Trophoblast cell (in vitro differentiated cells and primary cell): ENCODE measurements at places on chromosomes 6 and 20.

DNA sequence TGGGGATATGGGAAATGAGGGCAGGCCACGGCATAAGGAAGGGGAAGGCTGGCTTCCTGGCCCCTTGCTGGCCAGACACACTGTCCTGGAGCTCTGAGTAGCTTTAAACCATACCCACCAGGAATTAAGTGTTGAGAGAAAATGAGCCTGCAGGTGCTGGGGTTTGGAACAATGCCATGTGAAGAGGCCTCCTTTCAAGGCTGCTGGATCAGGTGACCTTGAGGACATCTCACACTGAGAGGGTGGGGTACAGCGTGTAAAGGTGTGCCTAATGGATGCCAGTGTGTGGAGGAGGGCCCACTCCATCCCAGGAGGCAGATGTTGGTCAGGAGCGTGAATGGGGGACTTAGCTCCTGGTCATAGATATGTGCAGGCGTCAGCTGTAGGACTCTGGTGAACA is 74.8 kb upstream of the MLN start:
- DNase-seq = no peak

DNA sequence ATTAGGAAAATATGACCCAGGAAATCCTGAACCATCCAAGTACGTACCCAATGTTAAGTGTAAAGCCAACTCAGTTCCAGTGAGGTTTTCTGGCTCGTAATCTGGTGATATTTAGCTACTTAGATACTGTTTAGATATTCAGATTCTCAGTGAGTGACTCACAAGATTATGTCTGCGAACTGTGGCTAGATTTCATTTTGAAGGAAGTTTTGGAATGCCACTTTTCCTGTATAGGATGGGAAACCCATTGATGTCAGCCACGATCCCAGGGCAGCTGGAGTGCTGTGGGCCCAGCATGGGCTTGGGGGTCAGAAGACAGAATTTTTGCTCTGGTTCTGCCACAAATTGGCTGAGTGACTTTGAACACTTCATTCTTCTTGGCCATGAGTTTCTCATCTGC is 76.3 kb downstream of the TMEM170B start:
- DNase-seq = peak; percentile 99

DNA sequence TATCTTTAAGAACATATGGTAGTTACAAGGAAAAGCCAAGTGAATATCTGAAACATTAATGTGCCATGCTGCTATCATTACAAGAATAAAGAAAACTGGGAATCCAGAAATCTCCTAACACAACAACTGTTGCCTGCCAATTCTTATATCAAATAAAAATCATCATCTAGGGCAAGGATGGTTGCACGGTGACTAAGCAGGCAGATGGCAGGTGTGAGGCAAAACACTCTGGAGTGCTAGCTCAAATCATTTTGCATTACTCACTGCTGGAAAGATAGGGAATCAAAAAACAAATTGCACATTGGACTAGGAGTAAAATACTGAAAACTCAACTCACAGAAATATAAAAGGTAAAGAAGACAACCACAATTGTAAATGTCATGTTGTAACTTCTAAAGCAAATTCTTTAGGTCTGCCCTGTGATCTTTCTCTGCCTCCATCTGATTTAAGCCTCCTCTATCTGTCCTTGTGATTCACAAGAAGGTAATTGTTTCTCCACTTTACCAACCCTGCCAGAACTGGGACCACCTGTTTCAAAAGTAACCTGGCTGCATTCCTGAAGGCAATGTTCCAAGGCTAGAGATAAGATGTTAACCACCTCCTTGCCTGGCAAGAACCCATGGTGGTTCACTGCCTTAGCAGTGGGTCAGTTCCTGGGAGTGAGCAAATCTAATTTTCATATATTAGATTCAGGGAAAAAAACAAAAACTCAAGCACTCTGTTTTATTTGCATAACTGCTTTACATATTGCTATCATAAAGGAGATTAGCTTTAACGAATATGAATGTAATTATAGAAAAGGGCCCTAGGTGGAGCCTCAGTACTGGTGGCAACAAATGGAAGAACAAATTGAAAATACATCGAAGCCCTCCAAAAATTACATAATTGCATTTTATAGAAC is 33.1 kb upstream of the LCA5 start:
- DNase-seq = peak; percentile 92

DNA sequence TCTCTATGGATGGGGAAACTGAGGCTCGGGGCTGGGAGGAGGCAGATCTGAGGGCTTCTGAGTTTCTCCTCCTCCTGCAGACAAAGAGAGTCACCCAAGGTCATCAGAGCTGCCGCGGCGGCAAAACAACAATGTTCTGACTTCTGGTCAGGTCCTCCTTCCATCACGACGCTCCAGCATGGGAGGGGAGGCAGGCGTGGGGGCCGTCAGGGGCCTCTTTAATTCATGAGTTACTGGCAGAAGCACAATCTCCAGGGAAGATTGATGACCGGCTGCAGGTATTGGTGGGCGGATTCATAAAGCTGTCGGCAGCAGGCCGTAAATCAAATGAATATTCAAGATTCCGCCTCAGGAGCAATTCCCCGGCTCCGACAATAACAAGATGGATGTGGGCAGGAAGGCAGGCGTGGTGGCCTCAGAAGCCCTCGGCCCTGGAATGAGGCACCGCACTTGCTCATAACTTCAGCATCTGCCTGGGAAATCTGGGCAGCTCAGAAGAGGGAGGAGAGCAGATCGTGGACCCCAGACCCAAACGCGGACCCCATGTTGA is 19.1 kb downstream of the PCK1 start:
- DNase-seq = peak; percentile 51

DNA sequence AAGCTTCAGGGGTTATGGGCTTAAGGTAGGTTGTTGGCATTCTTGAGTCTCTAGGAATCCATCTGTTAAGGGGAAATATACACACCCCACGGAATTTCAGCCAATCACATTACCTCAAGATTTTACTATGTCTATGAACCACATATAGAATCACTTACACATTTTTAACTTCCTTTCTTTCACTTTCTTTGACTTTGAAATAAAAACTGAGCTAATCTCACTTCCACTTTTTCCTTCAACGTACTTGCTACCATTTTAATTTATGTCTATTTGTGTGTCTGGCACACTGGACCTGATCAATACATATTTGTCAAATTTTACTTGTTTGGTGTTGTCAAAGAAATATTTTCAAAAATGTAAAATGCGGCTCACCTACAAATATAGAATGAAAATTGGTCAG is 545.4 kb upstream of the JAG1 start:
- DNase-seq = no peak

DNA sequence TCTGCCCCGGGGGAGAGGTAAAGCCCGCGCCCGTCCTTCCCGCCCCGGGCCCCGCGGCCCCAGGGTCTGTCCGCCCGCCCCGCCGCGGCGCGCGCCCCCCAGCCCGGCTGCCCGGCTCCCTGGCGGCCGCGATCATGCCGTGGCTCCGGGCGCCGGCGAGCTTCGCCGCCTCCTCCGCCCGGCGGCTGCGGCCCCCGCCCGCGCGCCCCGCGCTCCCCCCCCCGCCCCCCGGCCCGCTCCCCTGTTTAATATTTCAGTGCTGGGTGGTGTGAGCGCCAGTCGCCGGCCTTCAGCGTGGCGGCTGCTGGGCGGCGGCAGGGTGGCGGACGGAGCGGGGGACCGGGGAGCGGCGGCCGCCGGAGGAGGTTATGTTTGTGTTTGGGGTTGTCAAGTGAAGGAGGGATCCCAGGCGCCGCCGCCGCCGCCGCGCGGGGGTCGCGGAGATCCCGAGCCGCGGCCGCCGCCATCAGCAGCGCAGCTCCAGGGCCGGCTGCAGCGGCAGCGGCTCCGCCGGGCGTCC is at the start of gene HIVEP1:
Gene HIVEP1 (plus strand): TSS at position 275 of the 520 bp plus-strand sequence. CDS start 3,317 bp downstream, outside the sequence.
- no peak for DNase-seq

GRCh38 chr6:17015551-17016381 is 86.1 kb upstream of the STMND1 start:
- DNase-seq = no peak

DNA sequence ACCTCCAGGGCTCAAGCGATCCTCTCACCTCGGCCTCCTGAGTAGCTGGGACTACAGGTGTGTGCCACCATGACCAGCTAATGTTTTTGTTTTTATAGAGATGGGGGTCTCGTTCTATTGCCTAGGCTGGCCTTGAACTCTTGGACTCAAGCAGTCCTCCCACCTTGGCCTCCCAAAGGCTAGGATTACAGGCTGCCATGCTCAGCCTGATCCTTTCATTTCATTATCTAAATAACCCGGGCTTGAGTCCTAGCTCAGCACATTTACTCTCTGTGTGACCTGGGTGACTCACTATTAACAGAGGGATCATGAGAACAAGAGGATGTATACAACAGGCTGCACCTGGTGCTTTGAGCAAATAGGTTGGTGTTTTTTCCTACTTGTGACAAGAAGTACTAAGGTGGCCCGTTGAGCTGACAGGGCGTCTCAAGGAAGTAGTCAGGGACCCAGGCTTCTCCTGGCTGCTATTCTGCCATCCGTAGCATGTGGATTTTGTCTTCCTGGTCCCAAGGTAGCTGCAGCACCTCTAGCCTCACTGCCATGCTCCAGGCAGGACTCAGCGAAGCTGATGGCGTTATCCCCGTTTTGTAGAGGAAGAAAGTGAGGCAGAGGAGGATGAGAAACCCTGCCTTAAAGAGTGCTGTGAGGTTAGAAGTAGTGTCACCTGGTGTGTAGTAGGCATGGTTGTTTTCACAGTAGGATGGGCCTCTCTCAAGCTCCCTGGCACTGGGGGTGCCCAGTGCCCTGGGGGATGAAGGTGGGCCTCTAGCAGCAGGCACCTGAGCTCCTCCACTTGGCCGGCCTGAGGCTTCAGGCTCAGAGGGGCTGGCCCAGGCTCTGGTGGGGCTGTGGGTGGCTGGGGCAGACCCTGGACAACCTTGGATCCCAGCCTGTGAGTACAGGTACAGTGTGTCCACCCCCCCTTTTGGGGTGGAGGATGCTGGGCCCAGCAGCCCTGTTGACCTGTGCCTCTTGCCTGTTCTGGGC is 62.4 kb downstream of the ADNP start:
- DNase-seq = no peak

DNA sequence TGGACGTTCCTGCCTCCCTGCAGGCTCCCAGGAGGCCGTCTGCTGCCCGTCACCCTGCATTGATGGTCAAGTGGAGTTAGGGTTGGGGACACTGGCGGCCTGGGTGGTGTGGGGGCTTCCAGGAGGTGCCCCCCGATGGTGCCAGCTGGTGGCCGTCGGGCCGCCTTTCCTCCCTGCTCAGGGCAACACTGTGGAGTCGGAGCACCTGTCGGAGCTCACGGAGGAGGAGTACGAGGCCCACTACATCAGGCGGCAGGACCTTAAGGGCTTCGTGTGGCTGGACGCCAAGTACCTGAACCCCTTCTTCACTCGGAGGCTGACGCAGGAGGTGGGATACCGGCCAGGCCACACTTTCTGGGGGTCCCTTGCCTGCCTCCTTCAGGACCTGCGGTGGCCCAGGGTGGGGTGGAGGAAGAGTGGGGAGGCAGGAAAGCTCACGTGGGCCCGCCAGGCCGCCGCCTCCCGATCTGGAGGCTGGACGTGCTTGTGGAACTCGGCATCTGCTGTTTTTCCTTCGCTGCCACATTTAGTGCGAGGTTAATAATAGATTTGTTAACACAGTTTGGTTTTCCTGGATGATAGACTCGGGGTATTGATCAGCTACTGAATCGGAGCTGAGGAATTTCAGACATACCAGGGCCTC is 28.6 kb downstream of the SPATA2 start:
- no peak for DNase-seq

GRCh38 chr6:38169221-38169976 is 349.9 kb downstream of the ZFAND3 start:
- no peak for DNase-seq

DNA sequence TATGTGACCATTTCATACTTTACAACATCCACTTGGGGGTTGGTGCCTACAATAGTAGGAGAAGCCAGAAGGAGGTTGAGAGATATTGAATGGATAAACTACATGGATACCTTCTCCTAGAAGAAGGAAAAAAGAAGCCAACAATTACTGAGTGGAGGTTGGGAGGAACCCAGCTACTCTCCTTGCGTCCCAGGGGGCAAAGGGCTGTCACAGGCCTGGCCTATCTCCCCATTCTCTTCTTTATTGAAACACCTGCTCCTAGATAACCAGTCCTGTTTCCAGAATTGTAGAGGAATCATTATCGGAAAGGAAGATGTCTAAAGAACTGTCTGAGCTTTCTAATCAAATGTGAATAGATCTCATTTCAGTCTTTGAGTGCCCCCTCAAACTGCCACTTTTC is 115.1 kb downstream of the MAP7 start:
- DNase-seq = no peak

DNA sequence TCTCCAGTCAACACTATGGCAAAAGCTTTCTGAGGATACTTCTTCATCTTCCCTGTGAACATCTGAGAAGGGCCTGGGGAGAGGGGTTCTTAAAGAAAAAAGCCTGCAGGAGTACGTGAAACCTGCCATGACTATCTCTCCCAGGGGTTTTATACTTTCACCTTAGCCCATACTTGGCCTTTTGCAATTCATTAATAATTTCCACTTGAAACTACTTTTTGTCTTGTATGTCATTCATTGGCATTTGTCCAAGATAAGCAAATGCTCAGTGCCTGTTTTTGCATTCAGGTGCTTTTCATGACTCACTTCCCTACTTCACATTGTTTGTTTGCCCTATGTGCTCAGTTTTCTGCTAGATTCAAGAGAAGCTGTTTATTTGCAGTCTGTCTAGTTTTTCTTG is 580.3 kb upstream of the GJE1 start:
- DNase-seq = no peak

GRCh38 chr6:1267790-1268762 is 43.8 kb upstream of the FOXQ1 start:
- DNase-seq = no peak

GRCh38 chr20:33359399-33360261 is 41.7 kb downstream of the CDK5RAP1 start:
- peak; percentile 43 for DNase-seq

DNA sequence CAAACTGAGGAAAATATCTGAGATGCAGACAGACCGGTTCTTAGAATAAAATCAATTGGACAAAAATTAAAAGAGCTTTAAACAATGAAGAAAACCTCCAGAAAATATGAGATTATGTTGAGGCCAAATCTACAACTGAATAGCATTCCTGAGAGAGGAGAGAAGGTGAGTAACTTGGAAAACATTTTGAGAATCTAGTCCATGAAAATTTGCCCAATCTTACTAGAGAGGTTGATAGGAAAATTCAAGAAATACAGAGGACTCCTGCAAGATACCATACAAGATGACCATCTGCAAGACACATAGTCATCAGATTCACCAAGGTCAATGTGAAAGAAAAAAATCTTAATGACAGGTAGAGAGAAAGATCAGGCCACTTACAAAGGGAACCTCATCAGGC is 437.7 kb upstream of the ADGRB3 start:
- DNase-seq = no peak

DNA sequence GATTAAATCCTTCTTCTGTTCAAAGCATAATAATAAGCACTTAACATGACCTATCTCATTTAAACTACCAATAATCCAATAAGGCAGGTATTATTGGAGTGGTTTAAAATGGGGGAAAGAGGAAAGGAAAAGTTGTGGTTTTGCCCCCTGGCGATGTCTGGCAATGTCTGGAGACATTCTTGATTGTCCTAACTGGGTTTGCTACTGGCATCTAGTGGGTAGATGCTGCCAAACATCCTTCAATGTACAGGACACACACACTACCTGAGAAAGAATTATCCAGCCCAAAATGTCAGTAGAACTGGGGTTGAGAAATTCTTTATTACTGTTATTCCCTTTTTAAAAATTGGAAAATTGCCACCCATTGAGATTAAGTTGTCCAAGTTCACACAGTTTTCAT is 25.2 kb upstream of the SRSF6 start:
- DNase-seq = no peak

- DNase-seq = peak; percentile 74
Measured at GRCh38 chr6:27502508-27503435, 29.9 kb upstream of the ZNF184 start.
